Activated naive CD8-positive, alpha-beta T cell treated with anti-CD3 and anti-CD28 coated beads, Interleukin-2, amount 10 ng/mL, durations not matched to agents 7 days and 5 days (primary cell): ENCODE measurements at places on chromosomes 1 and 21. TPM values are rescaled to one million over a fixed set of nuclear protein-coding genes. Genes with fewer than 3 reads are reported as not detected.

Gene ACTL8
- not detected for total RNA-seq

Gene TLR5
- 0.28 TPM for total RNA-seq

Gene PCP4
- not detected for total RNA-seq

Gene SPATA17
- not detected for total RNA-seq

DNA sequence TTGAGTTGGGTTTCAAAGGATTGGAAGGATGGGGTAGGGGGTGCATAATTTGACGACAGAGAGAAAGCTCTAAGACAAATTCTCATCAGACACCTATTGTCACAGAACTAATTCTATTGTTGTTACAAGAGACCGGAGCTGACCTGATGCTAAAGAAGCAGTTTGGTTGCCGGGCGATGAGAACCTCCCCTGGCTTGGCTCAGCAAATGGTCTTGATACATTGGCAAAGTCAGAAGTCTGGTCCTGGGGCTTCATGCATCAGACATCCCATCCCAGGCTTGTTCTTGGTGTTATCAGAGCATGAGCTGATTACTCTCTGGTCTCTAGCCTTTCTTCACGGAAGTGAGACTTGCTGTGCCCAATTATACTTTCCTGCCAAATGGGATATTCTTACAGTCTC lies 15.4 kb downstream of the TRIM67 start:
- H3K27me3 ChIP-seq = peaks cover 46% of the 10 kb centered on the region
- H3K27ac ChIP-seq = no peak overlapping the region
- H3K4me1 ChIP-seq = no peaks in the 10 kb centered on the region
- no peak overlapping the region for H3K4me3 ChIP-seq

- DNase-seq = no peak
- H3K4me1 ChIP-seq = no peaks in the 10 kb centered on the region
- no peak overlapping the region for H3K4me3 ChIP-seq
- no peak overlapping the region for H3K27ac ChIP-seq
These were observed 27.4 kb upstream of the KCNJ15 start for GRCh38 chr21:38229260-38229877.

- peaks cover 2% of the 10 kb centered on the region for H3K36me3 ChIP-seq
- no peak overlapping the region for H3K27ac ChIP-seq
- no peaks in the 10 kb centered on the region for H3K4me1 ChIP-seq
- no peak overlapping the region for H3K4me3 ChIP-seq
- DNase-seq = no peak
- no peaks in the 10 kb centered on the region for H3K27me3 ChIP-seq
These were observed 11.4 kb upstream of the ASCL5 start for GRCh38 chr1:201138311-201138840.

DNA sequence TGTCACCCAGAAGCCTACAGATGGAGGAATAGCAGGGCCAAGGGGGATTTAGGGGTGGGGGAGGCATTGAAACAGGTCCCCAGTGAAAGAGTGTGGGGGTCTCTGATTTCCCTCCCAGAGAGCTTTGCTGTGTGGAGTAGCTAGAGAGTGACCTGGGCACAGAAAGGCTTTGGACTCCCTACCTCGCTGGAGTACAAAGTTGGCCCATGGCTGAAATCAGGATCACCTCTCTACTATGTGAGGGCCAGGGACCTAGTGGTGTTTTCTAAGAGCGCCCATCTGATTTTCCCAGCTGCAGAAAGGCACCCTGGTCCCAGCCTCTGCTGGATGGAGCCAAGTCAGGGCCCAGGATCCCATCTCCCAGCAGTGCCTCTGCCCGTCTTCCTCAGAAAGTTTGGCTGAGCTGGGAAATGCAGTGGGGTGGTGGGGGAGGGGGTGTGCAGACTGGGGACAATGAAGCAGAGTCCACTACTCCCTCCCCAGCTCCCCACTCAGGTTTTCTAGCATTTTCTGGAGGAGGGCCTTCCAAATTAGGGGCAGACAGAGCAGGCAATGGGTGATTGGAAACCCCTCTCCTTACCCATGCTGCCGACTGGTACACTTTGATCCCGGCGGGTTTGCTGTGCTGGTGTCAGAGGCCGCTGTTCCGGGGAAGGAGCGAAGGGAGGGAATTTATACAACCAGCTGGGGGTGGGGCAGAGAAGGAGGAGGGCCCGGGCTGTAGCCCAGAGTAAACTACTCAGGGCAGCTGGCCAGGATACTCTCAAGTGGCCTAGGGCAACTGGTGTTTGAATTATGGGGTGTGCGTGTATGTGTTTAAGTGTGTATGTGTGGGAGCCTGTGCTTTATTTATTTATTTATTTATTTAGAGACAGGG lies at the start of gene SELENBP1:
Gene SELENBP1 (minus strand): TSS at position 648 of the 877 bp plus-strand sequence. CDS start 64 bp downstream, at position 584.
- H3K27ac ChIP-seq = no peak within 1 kb of the TSS
- peaks cover 6% of the 10 kb centered on the region for H3K4me1 ChIP-seq
- no peak within 1 kb of the TSS for H3K4me3 ChIP-seq
- no peaks in the 10 kb centered on the region for H3K36me3 ChIP-seq
- DNase-seq = no peak

DNA sequence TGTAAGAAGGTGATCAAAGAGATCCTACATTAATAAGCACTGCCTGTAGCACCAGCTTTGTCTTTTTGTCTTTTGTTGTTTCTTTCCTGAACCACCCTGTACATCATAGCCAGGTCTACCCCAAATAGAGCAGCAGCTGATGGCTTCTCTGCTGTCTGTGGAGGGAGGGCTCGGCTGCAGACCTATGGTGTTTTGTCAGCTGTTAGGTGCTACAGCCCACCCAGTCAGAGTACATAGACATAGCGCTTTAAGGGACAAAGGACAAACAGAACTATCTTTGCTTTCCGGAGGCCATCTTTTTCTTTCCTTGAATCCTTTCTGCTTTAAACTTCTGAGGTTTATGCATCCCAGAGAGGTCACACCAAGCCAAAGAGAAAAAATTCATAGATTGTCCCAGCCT lies 258.1 kb downstream of the ZNF648 start:
- no peak overlapping the region for H3K27ac ChIP-seq
- DNase-seq = no peak
- no peak overlapping the region for H3K4me3 ChIP-seq

GRCh38 chr1:2067981-2068380 lies 17.8 kb downstream of the PRKCZ start:
- no peak overlapping the region for H3K4me3 ChIP-seq
- DNase-seq = no peak
- H3K4me1 ChIP-seq = no peaks in the 10 kb centered on the region
- H3K27me3 ChIP-seq = no peaks in the 10 kb centered on the region

GRCh38 chr21:43191521-43191920 lies 22.7 kb downstream of the CRYAA start:
- no peak overlapping the region for H3K4me3 ChIP-seq
- no peaks in the 10 kb centered on the region for H3K36me3 ChIP-seq
- peaks cover 8% of the 10 kb centered on the region for H3K27me3 ChIP-seq
- no peak overlapping the region for H3K27ac ChIP-seq
- peak; percentile 10 for DNase-seq
- H3K4me1 ChIP-seq = peaks cover 32% of the 10 kb centered on the region

DNA sequence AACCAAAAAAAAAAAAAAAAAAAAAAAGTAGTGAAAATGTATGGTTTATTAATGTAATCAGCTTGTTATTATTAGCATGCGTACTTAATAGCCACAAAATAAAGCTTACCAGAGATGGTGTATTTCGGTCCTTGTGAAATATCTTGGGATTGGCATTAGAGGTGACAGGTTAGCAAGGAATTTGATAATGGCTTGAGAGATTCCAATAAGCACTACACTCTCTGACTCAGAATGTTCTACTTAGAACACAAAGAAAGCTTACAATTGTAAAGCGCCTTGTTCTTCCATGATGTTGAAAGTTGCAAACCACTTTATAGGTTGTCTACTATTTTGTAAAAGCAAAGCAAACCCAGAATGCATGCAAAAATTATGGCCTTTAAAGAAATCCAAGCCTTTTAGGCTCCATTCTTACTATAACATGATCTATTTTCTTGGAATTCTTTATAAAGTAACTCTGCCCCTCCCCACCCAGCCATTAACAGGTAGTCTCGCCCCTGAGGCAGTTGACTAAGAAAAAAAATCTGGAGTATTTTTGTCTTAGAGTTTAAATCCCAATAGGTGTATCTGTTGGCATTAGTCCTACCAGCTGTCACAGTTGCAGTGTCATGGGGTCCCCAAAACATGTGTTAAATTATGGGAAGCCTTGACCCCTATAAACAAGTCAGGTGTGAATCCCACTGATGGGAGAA lies 129.2 kb downstream of the DHRS3 start:
- H3K27me3 ChIP-seq = no peaks in the 10 kb centered on the region
- no peak for DNase-seq
- peaks cover 6% of the 10 kb centered on the region for H3K4me1 ChIP-seq
- H3K4me3 ChIP-seq = no peak overlapping the region
- peaks cover 58% of the 10 kb centered on the region for H3K36me3 ChIP-seq

- no peaks in the 10 kb centered on the region for H3K27me3 ChIP-seq
- no peak overlapping the region for H3K27ac ChIP-seq
- H3K4me1 ChIP-seq = no peaks in the 10 kb centered on the region
These were observed 1647.9 kb downstream of the PLA2G4A start for GRCh38 chr1:188476606-188477005.

- H3K27ac ChIP-seq = no peak overlapping the region
- H3K36me3 ChIP-seq = no peaks in the 10 kb centered on the region
- H3K4me3 ChIP-seq = no peak overlapping the region
These were observed 54.9 kb upstream of the CASZ1 start for GRCh38 chr1:10851024-10852013.

GRCh38 chr1:164772635-164773034 lies 213.7 kb downstream of the PBX1 start:
- no peak overlapping the region for H3K27ac ChIP-seq
- no peaks in the 10 kb centered on the region for H3K36me3 ChIP-seq
- no peak for DNase-seq
- no peaks in the 10 kb centered on the region for H3K4me1 ChIP-seq
- H3K27me3 ChIP-seq = peaks cover 3% of the 10 kb centered on the region
- no peak overlapping the region for H3K4me3 ChIP-seq

DNA sequence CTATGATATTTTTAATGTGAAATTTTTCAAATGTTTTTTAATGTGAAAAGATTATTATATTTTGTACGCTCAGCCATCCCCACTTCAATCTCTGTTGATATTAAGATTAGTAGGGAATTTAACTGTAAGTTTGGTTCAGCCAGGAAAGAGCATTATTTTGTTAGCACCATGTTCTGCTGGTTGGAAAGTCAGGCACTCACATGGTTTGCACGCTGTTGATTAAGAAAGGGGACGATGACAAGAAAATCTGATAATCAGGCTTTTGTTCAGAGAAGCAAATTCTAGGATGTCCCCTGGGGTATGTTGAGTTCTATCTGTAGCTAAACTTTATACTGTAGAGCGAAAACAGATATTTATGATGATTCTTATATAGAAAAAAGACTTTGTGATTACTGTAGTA lies 115.1 kb downstream of the OSBPL9 start:
- H3K27me3 ChIP-seq = no peaks in the 10 kb centered on the region
- H3K4me3 ChIP-seq = no peak overlapping the region
- no peak for DNase-seq
- no peak overlapping the region for H3K27ac ChIP-seq
- peaks cover 32% of the 10 kb centered on the region for H3K4me1 ChIP-seq
- no peaks in the 10 kb centered on the region for H3K36me3 ChIP-seq

GRCh38 chr1:105636052-105636451 lies 1420.4 kb upstream of the PRMT6 start:
- H3K27me3 ChIP-seq = no peaks in the 10 kb centered on the region
- DNase-seq = no peak
- H3K36me3 ChIP-seq = no peaks in the 10 kb centered on the region

DNA sequence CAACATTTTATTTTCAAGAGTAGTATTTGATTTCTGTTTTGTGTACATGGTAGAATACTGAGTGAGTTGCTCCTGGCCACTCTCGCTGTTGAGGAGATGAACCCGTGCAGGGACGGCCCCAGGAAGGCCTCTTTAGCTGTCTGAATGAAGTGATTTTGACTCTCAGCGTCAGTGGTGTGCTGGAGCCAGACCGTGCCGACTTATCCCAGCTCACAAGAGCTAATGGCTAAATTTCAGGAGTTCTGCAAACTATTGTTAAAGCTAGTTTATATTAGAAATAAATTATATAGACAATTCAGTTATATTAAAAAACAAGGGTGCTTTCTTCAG lies 111.2 kb upstream of the KIF26B start:
- DNase-seq = no peak
- no peak overlapping the region for H3K4me3 ChIP-seq
- no peak overlapping the region for H3K27ac ChIP-seq
- H3K4me1 ChIP-seq = peaks cover 3% of the 10 kb centered on the region

DNA sequence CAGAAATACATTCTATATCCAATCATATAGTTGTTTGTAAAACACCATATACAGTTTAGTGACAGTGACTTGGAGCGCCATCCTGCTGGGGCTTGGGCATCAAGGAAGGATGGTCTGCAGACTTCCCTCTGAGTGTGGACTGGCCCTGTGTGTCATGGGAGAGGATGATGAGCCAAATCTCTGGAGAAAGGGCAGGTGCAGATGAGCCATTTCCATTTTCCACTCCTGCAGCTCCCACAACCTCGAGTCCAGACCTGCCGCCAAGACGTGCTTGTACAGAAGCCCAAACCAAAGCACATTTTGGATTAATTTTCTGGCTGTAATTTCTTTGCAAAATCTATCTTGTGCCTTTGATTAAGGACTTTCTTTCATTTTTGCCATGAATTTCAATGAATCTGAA lies 48.3 kb upstream of the SLC22A15 start:
- peaks cover 6% of the 10 kb centered on the region for H3K27me3 ChIP-seq
- no peaks in the 10 kb centered on the region for H3K36me3 ChIP-seq

- no peak for DNase-seq
- H3K4me3 ChIP-seq = no peak overlapping the region
- H3K27me3 ChIP-seq = no peaks in the 10 kb centered on the region
- H3K4me1 ChIP-seq = no peaks in the 10 kb centered on the region
- no peaks in the 10 kb centered on the region for H3K36me3 ChIP-seq
- no peak overlapping the region for H3K27ac ChIP-seq
These were observed 118.3 kb upstream of the FGGY start for GRCh38 chr1:59178339-59179187.

GRCh38 chr1:51329443-51330325 lies 678 bp downstream of the TTC39A start:
- DNase-seq = no peak
- peaks cover 1% of the 10 kb centered on the region for H3K36me3 ChIP-seq
- no peak overlapping the region for H3K27ac ChIP-seq
- peaks cover 5% of the 10 kb centered on the region for H3K4me1 ChIP-seq
- H3K27me3 ChIP-seq = peaks cover 37% of the 10 kb centered on the region

DNA sequence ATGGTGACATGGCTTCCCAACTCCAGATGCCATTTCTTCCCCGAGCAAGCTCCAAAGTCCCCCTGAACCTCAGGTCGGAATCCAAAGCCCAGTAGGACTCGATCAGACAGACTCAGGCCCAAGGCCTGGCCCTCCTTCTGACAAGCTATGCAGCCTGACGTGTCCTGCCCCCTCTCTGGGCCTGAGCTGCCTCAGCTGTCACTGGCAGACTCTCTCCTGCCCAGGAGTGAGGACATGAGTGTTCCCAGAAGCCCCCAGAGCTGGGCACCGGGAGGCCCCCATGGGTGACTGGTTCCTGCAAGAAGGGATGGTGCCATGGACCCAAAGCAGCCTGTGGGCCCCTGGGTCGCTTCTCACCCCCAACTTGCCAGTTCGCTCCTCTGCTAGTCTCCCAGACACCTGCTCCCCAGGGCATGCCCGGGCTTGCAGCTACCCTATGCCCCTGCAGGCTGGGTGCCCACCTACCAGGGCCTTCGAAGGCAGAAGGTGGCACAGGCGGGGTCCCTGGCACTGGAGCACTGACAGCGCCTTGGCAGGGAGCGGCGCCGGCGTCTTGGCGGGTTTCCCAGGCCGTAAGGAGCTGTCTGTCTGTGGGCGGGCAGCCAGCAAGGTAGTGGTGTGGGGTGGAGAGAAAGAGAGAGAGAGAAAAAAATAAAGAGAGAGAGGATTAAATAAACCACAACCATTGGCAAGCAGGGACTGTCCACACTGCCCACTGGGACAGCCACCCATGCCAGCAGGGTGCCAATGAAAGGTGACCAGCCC lies 2.3 kb downstream of the EDN2 start:
- DNase-seq = no peak
- no peak overlapping the region for H3K27ac ChIP-seq
- peaks cover 5% of the 10 kb centered on the region for H3K4me1 ChIP-seq
- peaks cover 16% of the 10 kb centered on the region for H3K27me3 ChIP-seq
- H3K36me3 ChIP-seq = no peaks in the 10 kb centered on the region
